Smooth muscle cell of bladder (primary cell): ENCODE measurements at places on chromosomes 13 and 19. TPM values are rescaled to one million over a fixed set of nuclear protein-coding genes. Genes with fewer than 3 reads are reported as not detected.

The SHD gene
- not detected in 2 replicates for total RNA-seq

The SOX1 gene
- total RNA-seq, result not detected in 2 replicates

The KIR3DL2 gene
- total RNA-seq, result not detected in 2 replicates

The CD37 gene
- not detected in 2 replicates for total RNA-seq

The FFAR1 gene
- total RNA-seq, result not detected in 2 replicates

The ZNF628 gene
- 0.57 and 1.3 TPM in 2 replicates for total RNA-seq

The DNAJC3 gene
- total RNA-seq, result 61.0 and 66.2 TPM in 2 replicates

The CYP4F11 gene
- total RNA-seq, result not detected in 2 replicates

The GJB6 gene
- total RNA-seq, result not detected in 2 replicates

The PRRG2 gene
- total RNA-seq, result 0.43 and 0.83 TPM in 2 replicates

The ZNF793 gene
- 1.1 and 1.8 TPM in 2 replicates for total RNA-seq

The TNFSF13B gene
- total RNA-seq, result 11.7 and 16.6 TPM in 2 replicates

The CEACAM16 gene
- total RNA-seq, result not detected in 2 replicates

The PROZ gene
- not detected in 2 replicates for total RNA-seq

The EMP3 gene
- 130 and 140 TPM in 2 replicates for total RNA-seq

The RNU6-9 gene
- total RNA-seq, result not detected in 2 replicates

The ADGRE3 gene
- total RNA-seq, result not detected in 2 replicates

The SLC10A2 gene
- total RNA-seq, result not detected in 2 replicates

The TEX101 gene
- not detected in 2 replicates for total RNA-seq

The CKM gene
- under 0.01 TPM in 1 of 2 replicates, not detected in the other for total RNA-seq

The ZNF99 gene
- not detected in 2 replicates for total RNA-seq

The LRCH1 gene
- total RNA-seq, result 3.7 and 4.9 TPM in 2 replicates

The RASIP1 gene
- total RNA-seq, result 1.3 and 2.3 TPM in 2 replicates

The FUT6 gene
- total RNA-seq, result not detected in 2 replicates

The P2RY11 gene
- total RNA-seq, result 1.00 and 3.3 TPM in 2 replicates

The ATXN8OS gene
- not detected in 2 replicates for total RNA-seq

The RBM26 gene
- 12.8 and 13.5 TPM in 2 replicates for total RNA-seq

The ACTL9 gene
- total RNA-seq, result not detected in 2 replicates

The ZNF471 gene
- 3.3 and 4.7 TPM in 2 replicates for total RNA-seq

The SIGLEC14 gene
- not detected in 2 replicates for total RNA-seq

The THSD8 gene
- total RNA-seq, result 0.46 TPM in 1 of 2 replicates, not detected in the other

The NDUFA7 gene
- total RNA-seq, result 31.0 and 40.4 TPM in 2 replicates

The HSPBP1 gene
- 18.1 and 19.1 TPM in 2 replicates for total RNA-seq

The RASGRP4 gene
- not detected in 2 replicates for total RNA-seq

The IPO5 gene
- total RNA-seq, result 126 and 163 TPM in 2 replicates

The NFKBIB gene
- 7.5 and 8.9 TPM in 2 replicates for total RNA-seq

The KLK14 gene
- not detected in 2 replicates for total RNA-seq

The PDE4C gene
- 0.57 and 4.9 TPM in 2 replicates for total RNA-seq

The ZNF578 gene
- 3.1 and 3.4 TPM in 2 replicates for total RNA-seq

The ENOX1 gene
- total RNA-seq, result 7.4 and 10.4 TPM in 2 replicates

The THAP8 gene
- 1.8 and 4.3 TPM in 2 replicates for total RNA-seq

The FPR2 gene
- not detected in 2 replicates for total RNA-seq

The METTL21C gene
- not detected in 2 replicates for total RNA-seq

The FFAR3 gene
- total RNA-seq, result 0.09 and 0.14 TPM in 2 replicates

The GJB2 gene
- under 0.01 and 0.14 TPM in 2 replicates for total RNA-seq

The KCTD4 gene
- 0.09 and 0.14 TPM in 2 replicates for total RNA-seq

The PPM1N gene
- 1.4 and 2.6 TPM in 2 replicates for total RNA-seq

The ICAM1 gene
- total RNA-seq, result 6.3 and 13.2 TPM in 2 replicates

The CASP14 gene
- not detected in 2 replicates for total RNA-seq

The MICU2 gene
- total RNA-seq, result 37.0 and 37.8 TPM in 2 replicates

The CLEC4G gene
- not detected in 2 replicates for total RNA-seq

The IL27RA gene
- 1.7 and 1.8 TPM in 2 replicates for total RNA-seq

The MATK gene
- under 0.01 and 0.09 TPM in 2 replicates for total RNA-seq
